A549 treated with Mapracorat at 1 μM for 4 hours (cell line): ENCODE measurements at places on chromosomes 13 and 19. TPM values are rescaled to one million over a fixed set of nuclear protein-coding genes. Genes with fewer than 3 reads are reported as not detected.

Gene NLRP7
- total RNA-seq: not detected in 5 replicates

Gene OR7C1
- not detected in 5 replicates for total RNA-seq

Gene CPAMD8
- total RNA-seq: 0.08 to 0.13 TPM (median 0.13 TPM) in 3 of 5 replicates, not detected in the others

Gene DLEU7
- not detected in 5 replicates for total RNA-seq

Gene PIK3R2
- total RNA-seq: 2.7 to 11.5 TPM (median 9.3 TPM) in 5 replicates

Gene APOC4
- not detected in 5 replicates for total RNA-seq

Gene ZNF561
- total RNA-seq: 8.3 to 10.7 TPM (median 9.6 TPM) in 5 replicates

Gene ADM5
- 3.6 to 7.2 TPM (median 5.1 TPM) in 5 replicates for total RNA-seq

Gene ZNF653
- total RNA-seq: 4.5 to 6.4 TPM (median 5.0 TPM) in 5 replicates

Gene VPS36
- 11.0 to 14.7 TPM (median 13.4 TPM) in 5 replicates for total RNA-seq

Gene CCL25
- not detected in 5 replicates for total RNA-seq

Gene NALCN
- total RNA-seq: 3.2 to 4.6 TPM (median 4.1 TPM) in 5 replicates

Gene CLDND2
- 4.6 to 14.2 TPM (median 13.0 TPM) in 5 replicates for total RNA-seq

Gene ONECUT3
- not detected in 5 replicates for total RNA-seq

Gene GIPC1
- total RNA-seq: 91.4 to 154 TPM (median 146 TPM) in 5 replicates
